ENCODE measurements at places on chromosomes 5 and 9.

GRCh38 chr5:107459605-107460004 lies 211.1 kb downstream of the EFNA5 start:
- no peak for DNase-seq

- DNase-seq: peak; percentile 80
These were observed 9.3 kb upstream of the ZDHHC12 start for GRCh38 chr9:128733256-128733655.

DNA sequence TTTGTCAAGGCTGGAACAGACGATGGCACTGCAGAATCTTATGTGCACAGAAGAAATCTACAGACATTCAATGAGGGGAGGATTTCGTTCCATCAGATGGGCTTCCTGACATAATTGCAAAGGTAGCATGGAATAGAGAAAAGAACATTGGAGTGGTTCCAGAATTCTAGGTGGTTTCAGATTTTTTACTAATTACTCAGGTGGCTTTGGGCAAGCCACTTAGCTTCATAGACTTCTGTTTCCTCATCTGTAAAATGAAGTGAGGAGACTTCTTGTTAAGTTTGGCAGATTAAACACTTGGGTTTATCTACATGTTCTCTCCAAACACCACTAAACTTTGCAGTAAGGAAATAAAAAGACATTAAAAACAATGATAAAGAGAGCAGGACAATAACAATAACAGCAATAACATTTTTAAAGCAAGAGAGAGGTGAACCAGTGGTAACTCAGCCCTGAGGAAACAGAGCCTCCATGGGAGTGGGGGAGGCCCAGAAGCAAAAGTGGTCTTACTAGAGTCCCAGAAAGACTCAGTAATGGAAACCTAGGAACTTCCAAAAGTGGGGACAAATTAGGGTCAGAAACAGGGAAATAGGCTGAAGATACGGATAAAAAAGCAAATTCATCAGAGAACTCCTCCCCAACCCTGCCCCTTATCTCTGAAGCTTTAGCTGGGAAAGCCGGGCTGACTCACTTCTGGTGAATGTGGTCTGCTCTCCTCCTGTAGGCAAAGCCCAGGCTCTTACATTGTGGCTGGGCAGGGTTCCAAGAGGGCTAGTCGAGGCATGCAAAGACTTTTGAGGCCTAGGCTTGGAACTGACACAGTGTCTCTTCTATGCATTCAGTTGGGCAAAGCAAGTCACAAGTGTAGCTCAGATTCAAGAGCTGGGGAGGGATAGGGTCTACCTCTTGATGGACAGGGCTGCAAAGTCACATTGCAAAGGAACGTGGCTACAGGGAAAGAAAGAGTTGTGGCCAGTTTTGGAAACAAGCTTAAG lies 11.8 kb upstream of the ACTBL2 start:
- DNase-seq: peak; percentile 7

- no peak for DNase-seq
These were observed 356.0 kb downstream of the DMAC1 start for GRCh38 chr9:7443541-7443940.

DNA sequence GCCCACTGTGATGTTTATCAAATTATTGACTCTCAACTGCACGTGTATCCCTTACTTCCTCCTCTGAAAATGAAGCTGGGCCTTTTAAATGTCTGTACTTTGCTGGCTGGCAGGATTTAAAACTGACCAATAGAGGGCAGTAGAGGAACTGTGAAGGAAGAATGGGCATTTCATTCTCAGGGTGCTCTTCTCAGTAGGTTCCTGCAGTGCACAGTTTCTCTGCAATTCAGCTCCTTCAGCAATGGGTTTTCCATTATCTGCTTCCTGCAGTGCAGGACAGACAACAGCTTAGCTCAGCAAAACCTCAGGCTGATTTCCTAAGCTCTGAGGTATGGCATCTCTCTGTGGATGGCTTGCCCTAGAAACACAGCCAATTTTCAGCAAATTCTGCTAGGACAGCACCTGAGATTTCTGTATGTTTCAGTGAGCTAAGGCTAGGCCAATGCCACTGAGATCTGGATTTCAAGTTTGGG lies 298.4 kb upstream of the PRDM9 start:
- DNase-seq: peak; percentile 91

GRCh38 chr5:68770551-68770950 lies 323.3 kb upstream of the SLC30A5 start:
- no peak for DNase-seq
